Islet precursor cell (in vitro differentiated cells): ENCODE measurements at places on chromosomes 3 and 15.

- no peak for DNase-seq
These were observed 9.5 kb upstream of the PAK6 start for GRCh38 chr15:40229316-40229715.

DNA sequence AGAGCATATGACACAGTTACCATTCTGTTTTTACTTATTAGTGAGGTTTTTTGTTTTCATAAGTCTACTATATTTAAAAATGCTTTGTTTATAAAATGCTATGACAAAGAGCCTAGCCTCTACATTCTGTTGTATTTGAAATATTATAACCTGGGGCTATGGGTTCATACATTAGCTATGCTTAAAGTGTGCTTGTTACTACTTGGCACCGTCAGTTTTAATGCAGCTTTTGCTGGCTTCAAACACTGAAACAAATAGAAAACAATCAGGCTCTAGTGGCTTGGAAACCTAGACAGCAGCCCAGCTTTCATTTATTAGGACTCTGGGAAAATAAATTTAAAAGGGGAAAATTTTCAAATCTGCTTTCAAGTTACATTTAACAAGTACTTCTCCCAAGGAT, 635.9 kb downstream of the CADM2 start:
- no peak for DNase-seq

- DNase-seq = no peak
These were observed 165.1 kb downstream of the LSAMP start for GRCh38 chr3:116280130-116280740.

DNA sequence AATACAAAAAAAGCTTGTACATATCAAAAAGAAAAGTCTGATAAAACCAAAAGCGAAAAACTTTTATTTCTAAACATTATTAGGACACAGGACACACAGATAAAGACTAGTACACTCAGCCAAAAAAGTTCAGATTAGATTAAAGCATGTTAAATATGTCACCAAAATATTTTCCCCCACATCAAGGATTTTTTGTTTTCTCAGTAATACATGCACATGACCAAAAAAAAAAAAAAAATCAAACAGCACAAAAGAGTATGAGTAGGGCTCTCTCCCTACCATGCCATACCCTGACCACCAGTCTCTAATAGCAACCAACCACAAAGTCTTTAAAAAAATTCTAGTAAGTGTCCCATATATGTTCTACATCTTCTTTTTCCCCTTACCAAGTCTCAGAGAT, 77.4 kb downstream of the LRRFIP2 start:
- no peak for DNase-seq

DNA sequence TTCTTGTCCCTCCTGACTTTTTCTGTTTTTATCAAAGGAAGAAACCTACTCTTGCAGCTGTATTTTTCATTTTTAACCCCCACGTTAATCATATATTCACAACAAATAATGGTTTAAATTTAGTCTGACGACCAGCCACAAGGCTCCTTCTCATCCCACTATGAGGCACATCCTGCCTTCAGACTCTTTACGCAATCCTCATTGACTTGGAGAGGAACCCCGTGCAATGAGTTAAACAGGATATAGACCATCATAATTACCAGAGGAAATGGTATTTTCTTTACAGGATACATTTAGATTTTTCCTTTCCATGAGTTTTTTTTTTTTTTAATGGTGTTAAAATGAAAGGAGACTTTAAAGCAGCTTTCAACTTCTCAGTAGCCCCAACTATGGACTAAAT, 68.5 kb downstream of the WWTR1 start:
- DNase-seq = no peak

GRCh38 chr3:126746395-126747177, 42.5 kb downstream of the CHCHD6 start:
- peak; percentile 67 for DNase-seq

DNA sequence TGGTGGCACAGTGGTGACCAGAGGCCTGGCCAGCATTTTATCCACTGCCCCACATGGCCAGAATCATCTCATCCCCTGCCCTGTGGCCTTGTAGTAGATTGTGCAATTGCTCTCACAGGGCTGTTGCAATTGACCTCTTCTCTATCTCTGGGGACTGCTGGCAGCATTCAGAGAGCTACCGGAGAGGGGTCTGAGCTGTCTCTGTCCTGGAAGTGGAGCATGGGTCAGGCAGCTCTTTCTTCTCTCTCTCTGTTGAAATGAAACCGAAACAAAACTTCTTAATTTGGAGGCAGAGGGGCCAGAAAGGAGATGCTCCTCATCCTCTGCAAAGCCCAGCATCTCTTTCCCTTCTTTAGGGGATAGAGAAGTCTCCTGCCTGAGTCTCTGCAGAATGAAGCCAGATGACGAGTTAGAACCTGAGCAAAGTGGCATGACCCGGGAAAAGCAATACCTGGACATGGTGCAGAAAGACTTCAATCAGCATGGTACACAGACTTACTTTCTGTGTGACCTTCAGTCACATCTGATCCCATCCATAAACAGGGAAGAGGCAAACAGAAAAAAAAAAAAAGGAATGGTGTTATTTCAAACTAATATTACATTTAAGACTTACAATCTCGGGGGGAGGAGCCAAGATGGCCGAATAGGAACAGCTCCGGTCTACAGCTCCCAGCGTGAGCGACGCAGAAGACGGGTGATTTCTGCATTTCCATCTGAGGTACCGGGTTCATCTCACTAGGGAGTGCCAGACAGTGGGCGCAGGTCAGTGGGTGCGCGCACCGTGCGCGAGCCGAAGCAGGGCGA, 144.5 kb upstream of the BCL6 start:
- DNase-seq = no peak

- no peak for DNase-seq
These were observed 156.6 kb upstream of the NUDT16 start for GRCh38 chr3:131224886-131225550.

- DNase-seq = no peak
These were observed 1006.5 kb downstream of the TBL1XR1 start for GRCh38 chr3:176190755-176191154.

- peak; percentile 10 for DNase-seq
These were observed 38.4 kb downstream of the HEG1 start for GRCh38 chr3:125017406-125017805.

GRCh38 chr3:131082871-131083863, 56.5 kb downstream of the NEK11 start:
- DNase-seq = no peak

GRCh38 chr3:10249833-10250232, 1.6 kb downstream of the TATDN2 start:
- DNase-seq = no peak

DNA sequence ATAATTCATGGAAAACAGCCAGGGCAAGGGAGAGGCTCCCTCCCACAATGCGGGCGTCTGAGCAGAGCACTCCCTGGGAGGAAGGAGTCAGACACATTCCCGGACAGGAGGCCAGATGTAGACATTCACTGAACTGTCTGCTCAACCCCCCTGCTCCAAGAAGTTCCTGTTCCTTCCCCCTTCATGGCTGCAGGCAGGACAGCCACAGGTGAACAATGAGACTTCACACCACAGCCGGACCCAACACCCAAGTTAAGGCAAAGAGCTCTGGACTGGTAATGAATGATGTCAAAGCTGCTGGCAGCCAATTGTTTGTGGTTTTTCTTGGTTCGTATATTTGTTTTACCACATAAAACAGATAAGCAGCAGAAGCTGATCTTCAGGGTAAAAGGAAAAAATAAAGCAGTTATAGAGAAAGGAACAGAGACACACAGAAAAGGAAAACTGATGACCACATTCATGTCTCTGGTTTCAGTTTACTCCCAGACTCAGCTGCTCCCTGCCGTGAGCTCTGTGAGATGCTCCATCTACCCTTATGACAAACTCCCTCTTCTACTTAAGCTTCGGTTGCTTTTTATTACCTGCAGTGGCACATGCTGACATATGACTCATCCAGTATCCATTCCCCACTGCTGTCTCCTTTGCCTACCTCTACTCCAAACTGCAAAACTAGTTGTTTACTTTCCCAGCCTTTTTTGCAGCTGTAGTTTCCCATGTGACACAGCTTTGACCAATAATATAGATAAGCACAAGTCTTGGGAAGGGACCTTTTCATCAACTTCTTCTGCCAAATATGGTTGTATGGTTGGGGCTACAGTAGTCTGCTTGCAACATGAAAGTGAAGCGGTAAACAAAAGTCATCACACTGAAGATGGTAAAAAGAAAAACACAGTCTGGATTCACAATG, 33.1 kb downstream of the DZIP1L start:
- DNase-seq = peak; percentile 91

DNA sequence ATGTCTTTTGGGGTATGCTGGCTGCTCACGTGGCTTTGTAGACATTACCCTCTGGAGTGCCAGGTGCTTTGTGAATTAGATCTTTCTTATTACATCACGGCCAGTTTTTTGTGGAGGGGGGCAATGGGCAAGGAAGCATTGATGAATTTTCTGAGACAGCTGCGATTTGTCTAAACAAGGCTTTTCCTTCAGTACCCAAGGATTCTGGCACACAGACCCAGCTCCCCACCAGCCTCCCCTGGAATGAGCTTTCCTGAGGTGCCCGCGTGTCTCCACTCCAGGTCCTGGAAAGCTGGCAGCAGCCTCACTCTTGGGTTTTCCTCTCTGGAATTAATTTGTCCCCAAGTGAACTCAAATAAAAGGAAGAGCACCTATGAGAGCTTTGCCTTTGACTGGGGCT, 157.6 kb upstream of the CTDSPL start:
- no peak for DNase-seq

DNA sequence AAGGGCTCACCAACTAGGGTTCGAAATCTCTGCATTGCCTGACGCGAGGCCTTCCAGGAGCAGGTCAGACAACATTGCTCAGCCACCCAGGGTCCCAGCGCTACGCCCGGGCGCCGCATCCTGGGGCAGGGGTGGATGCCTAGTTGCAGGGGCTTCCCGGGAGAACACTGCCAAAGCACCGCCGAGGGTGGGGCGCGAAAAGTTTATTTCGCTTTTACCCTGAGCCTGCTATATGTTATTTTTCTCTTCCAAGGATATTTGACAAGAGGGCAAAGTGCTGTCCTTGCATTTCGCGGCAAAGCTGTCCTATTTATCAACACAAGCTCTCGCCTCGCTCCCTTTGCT, 549 bp upstream of the SOX14 start:
- DNase-seq = peak; percentile 64

DNA sequence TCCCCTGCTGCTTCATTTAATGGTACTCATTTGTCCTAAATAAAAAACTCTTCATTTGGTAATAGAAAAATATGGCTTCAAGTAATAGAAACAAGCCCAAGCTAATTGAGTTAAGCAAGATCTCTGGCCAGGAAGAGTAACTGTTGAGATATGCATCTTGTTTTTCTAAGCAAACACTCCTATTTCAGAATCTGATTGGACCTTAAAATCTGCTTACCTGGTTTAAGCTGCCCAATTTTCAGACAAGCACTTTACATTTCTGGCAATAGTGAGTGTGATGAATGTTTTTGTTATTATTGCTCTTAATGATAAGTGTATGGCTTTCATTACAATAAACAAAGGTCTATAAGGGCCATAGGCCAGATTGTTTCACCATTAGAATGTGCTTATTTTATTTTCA, 86.2 kb downstream of the CMSS1 start:
- DNase-seq = no peak

- DNase-seq = no peak
These were observed 291.9 kb downstream of the IGSF11 start for GRCh38 chr3:118742760-118743159.

DNA sequence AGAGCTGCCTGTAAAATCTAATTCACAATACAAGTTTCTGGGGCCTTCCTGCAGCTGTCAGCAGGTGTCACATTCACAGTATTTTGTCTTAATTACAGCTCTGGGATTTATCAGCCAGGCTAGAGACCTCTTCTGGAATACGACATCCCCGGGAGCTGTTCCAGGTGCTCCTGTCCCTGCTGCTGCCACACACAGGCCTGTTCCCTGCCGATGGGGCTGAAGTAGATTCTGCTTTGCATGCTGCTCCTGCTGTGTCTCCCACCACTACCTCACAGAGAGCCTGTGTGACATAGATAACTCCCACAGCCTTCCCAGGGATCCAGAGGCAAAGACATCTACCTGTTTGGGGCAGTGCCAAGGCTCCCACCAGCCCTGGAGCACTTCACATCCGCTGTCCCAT, 20.4 kb downstream of the COLQ start:
- DNase-seq = no peak

GRCh38 chr15:39282663-39283208, 298.1 kb upstream of the THBS1 start:
- DNase-seq = no peak

- DNase-seq = no peak
These were observed 75.6 kb upstream of the OSBPL11 start for GRCh38 chr3:125670945-125671344.

DNA sequence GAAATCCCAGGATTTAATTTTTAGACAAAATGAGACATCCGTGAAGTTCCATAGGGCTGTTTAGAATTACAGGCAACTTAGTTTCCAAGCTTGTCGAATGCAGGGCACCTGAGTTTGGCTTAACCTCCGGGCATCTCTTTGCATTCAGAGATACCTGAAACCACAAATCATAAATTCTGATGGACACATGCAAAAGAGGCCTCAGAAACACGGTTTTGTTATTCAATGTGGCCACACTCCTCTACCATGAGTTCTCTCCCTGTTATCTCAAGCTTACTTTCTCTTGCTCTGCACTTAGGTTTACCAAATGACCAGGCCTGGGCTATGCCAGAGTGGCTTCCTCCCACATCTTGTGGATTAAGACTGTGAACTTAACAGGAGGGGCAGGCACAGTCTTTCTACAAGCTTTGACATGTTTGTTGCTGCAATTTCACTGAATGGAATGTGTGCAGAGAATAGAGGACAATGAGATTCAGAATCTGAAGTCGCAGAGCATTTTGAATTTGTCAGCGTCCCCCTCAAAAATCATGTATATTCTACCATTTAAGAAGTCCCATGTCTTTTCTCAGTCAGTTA, 137.7 kb downstream of the TPRG1 start:
- DNase-seq = no peak

DNA sequence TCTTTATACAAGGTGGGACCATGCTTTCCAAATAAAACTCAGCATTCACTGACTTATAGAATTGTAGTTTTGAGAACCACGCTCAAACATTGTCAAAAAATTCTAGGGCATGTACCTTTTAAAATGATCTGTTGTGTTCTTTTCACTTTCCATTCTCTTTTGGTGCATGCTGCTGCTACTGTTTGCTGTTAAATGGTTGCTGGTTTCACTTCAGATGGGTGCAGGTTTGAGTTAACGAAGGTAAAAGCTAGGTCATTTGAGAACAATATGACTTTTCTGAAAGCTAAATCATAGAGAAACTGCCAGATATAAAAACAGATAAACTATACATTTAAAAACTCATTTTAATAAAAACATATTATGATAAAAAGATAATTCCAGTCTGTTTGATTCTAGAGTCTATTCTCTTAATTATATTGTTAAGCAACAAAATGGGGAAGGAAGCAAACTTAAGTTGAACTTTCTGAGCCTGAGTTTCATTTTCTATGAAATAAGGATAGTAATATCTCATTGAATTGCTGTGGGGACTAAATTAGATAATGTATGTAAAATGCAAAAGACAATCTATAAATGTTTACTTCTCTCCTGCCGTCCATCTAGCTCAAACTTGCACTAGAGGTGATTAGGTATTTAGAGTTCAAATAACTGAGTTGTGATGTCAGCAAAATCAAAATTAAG, 82.4 kb downstream of the OXSM start:
- DNase-seq = no peak

GRCh38 chr3:147793841-147794240, 384.7 kb downstream of the ZIC1 start:
- no peak for DNase-seq
